ENCODE measurements at places on chromosomes 12 and 14.

DNA sequence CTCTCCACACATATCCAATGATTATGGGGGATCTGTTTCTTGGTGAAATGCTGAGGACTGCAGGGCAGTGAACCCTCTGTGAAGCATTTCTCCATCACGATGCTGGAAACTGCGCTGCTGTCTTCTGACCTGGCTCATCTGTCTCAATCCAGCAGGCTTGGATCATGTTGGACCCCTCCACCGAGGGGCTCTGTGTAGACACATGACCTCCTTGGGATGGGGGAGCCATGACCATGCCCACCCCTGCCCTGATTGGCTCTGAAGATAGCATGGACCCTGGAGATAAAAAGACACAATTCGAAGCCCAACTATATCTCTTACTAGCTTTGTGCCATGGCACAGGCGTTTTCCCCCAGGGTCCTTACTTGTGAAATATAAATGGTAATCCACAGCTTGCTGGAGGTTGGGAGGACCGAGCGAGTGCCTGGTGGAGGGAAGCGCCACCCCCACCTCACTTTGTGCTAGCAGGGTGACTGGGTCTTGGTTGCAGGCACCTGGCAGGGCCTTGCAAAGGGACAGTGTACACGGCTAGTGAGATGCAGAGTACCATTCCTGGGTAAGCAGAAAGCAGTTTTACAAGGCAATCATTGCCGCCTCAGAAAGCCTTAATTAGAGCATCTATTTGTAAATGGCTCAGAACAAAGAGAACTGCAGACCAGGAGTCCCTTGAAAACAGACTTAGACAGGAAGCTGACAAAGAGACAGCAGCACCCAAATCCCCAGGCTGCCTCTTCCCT, 2.4 kb upstream of the KRT83 start:
- no peak for DNase-seq

- no peak for DNase-seq
Observed at GRCh38 chr12:7716381-7716780, 5.1 kb downstream of the DPPA3 start.

GRCh38 chr14:100077441-100077840, 12.2 kb downstream of the EVL start:
- no peak for DNase-seq

GRCh38 chr14:42004321-42004720, 397.6 kb downstream of the LRFN5 start:
- no peak for DNase-seq

- DNase-seq, result no peak
Observed at GRCh38 chr12:2192231-2192630, 139.4 kb downstream of the CACNA1C start.

DNA sequence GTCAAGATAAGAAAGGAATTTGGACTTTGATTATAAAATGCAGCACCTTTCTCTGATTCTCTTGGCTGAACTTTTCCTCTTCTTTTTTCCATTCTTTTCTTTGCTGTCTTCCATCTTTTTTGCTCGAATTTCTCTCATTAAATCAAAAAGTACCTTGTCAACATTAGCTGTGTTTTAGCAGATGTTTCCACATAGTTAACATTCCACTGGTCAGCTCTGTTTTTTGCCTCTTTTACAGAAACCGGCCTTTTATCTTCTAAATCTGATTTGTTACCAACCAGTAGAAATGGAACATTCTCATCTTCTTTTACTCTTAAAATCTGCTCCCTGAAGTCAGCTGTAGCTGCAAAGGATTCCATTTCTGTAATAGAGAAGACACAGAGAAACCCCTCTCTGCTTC, 71.1 kb upstream of the SYT1 start:
- no peak for DNase-seq

GRCh38 chr12:4630262-4630661, 18.6 kb downstream of the AKAP3 start:
- DNase-seq, result no peak

- DNase-seq, result no peak
Observed at GRCh38 chr12:19848421-19848820, 409.1 kb downstream of the AEBP2 start.

DNA sequence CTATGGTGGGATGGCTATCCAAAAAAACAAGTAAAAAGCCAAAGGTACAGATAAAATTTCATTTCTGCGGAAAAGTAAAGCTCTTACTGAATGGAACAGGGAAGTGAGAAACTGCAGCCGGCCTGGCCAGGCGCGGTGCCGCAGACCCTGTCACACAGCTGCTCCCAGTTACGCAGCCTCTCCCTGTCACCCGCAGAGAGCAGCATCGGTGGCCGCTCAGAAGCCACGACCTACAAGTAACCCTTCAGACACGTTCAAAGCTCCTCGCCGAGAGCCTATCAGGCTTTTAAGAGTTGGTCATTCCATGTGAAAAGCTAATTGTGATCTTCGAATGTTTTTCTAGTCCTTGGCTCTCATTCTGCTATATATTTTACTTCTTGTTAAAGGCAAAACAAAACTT, 11.0 kb upstream of the ANKLE2 start:
- no peak for DNase-seq

GRCh38 chr14:104114421-104115130, 23.8 kb upstream of the KIF26A start:
- no peak for DNase-seq

DNA sequence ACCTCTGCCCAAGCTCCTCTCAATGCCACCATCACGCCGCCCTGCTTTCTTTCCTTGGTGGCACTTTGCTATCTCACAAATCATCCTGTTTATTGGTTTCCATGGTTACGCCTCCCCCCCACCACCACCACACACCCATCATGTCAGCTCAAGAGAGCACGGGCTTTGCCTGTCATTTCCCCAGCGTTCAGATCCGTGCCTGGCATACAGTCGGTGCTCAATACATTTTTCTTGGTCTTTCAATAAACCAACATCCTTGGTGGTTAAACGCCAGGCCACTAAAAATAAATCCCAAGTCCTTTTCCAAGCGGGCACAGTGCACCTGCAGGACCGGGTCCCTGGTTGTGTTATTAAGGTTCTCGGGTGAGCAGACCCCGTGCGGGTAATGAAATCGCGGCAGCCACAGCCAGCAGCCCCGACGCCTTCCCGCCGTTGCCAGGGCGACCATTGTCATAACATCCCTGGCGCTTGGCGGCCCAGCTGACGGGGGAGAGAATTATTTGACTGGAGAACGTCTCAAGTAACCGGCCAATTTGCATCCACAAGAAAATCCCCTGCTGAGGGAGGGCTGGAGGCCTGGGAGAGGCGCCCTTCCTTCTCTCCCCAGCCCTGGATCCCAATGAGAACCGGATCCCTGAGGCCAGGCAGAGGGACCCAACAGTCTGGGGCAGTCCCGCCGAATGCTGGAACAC, 92.9 kb downstream of the KSR2 start:
- DNase-seq, result no peak

DNA sequence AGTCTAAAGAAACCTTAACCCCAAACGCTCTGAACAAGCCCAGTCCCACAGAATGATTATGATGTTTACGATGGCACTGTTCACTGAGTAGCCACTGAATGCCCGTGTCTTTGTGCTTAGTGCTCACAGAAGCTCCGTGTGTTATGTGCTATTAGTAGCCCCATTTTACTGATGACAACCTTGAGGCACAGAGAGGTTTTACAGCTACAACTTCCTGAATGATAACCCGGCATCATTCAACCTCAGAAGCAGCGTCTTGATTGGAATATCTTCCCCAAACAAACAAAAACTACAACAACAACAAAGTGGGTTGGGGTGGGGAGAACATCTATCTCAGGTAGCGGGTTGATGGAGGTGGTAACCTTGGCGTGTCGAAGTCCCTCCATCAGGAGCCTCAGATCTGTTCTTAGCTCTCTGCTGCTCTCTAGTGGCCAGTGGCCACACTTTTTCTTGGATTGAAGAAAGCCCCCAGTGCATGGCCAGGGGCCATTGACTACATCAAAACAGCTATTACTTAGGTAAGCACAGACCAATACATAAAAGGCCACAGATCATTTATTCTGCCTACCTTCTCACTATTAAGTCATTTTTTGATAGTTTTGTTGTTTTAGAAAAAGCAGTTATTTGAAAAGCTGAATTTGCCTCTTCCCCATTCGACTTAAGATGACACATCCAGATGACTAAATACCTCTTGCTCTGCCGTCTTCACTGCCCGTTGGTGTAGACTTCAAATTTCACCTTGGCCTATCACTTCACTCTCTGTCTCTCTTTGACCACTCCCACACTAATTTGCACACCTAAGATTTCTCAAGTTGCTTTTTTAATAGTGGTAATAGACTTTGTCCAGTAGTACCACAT, 376.9 kb downstream of the GALC start:
- no peak for DNase-seq

DNA sequence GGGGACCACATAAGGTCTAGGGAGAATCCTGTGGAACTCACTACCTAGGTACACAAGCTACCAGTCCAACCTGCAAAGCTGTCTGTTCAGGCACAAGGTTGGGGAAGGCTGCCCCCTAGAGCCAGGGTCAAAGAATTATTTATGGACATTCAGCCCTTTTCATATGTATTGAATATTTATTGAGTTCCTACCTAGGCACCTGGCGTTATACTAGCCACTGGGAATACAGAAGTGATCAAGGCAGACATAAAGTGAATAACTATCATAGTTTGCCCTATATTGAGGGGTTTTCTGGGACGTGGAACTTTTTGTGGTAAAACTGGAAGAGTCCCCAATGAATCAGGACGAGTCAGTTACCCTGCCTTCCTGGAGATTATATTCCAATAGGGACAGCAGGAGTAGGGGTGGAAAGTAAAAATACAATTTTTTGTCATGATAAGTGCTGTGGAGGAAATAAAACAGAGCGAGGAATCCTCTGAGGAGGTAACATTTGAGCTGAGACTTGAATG, 5.8 kb upstream of the SLC48A1 start:
- no peak for DNase-seq

- DNase-seq, result no peak
Observed at GRCh38 chr12:43968736-43969135, 132.9 kb downstream of the TMEM117 start.

DNA sequence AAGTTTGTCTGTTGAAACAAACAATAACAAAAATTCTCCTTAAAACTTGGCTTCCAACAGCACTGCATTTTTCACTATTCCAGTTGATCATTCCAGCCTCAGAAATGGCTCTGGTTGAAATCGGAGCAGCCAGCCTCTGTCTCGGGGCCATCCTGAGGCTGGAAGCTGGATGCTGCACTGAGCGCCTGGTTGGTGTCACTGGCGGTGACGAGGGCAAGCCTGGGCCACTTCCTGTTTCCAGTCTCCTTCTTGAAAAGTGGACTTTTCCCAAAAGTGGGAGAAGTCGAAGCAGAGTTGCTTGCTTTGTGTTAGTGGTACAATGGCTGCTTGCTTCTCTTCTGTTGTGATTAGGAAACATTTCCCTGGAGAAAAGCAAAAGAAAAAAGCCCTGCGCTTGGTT, 48.7 kb downstream of the CCDC92 start:
- no peak for DNase-seq

DNA sequence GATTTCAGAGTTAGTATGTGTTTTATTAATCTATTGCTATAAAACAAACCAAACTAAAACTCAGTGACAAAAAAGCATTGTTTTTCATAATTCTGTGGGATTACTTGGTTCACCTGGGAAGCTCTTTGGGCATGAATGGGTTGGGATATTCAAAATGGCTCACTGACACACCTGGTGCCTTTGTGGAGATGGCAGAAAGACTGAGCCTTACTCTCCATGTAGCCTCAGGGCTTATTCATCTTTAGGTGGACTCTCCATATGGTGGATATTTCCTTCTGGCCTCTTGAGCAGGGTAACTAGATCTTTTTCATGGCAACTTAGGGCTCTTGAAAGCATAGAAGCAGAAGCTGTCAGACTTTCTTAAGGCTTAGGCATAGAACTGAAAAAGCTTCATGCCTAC, 1102.8 kb upstream of the SEL1L start:
- DNase-seq, result no peak

DNA sequence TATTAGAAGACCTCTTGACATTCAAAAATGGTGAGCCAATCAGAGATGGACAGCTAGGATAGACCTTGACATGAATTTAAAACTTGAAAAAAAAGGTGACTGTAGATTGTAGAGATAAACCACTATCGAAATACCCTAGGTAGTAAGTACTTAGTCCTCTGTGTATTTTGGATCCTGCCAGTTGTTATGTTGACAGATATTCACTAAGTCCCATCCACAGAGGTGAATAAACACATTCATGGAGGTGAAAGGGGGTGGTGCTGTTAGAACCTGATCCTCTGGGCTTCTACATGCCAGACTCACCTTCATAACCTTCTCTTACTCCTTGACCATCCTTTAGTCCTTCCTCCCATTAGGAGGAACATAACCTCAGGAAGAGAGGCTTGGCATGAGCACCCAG, 72.3 kb downstream of the OTX2 start:
- DNase-seq, result no peak

DNA sequence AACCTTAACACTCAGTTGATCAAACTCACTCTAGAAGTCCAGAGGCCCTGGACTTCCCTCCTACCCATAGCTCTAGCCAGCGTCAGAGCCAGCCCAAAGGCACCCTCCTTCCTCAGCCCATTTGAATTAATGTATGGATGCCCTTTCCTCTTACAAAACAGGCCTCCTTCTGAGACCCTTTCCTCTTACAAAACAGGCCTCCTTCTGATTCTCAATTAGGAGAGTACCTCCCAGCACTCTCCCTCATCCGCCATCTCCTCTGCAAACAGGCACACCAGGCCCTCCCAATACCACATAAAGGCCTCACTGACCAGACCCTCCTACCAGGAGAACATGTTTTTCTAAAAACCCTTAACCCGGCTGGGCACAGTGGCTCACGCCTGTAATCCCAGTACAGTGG, 65.7 kb downstream of the MOK start:
- DNase-seq, result no peak

DNA sequence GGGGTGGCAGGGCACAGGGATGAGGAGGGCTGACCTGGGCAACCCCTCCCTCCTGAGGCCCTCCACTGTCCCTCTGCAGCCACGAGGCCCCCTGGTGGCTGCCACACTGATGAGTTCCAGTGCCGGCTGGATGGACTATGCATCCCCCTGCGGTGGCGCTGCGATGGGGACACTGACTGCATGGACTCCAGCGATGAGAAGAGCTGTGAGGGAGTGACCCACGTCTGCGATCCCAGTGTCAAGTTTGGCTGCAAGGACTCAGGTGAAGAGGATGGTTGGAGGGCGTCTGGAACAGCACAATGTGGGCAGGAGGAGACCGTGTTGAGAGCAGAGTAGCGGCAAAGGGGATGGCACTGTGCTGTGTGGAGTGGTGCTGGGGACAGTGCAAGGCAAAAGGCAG, 25.7 kb upstream of the LRP1-AS start:
- DNase-seq, result no peak

- DNase-seq, result no peak
Observed at GRCh38 chr12:30826276-30826675, 71.5 kb upstream of the CAPRIN2 start.

Measured in vagina (tissue), 2 donors.